ENCODE measurements at places on chromosomes 12 and 14.

- no peak for DNase-seq
Measured at GRCh38 chr14:75459099-75459741, 31.4 kb downstream of the JDP2 start.

GRCh38 chr12:27779920-27780611 is at the start of the genes KLHL42 and MANSC4:
KLHL42 (plus strand) TSS chr12:27780233; CDS start chr12:27780331, 98 bp downstream.
MANSC4 (minus strand) TSS chr12:27780236; CDS start chr12:27771276, 8,960 bp downstream.
- peak; percentile 82 for DNase-seq

DNA sequence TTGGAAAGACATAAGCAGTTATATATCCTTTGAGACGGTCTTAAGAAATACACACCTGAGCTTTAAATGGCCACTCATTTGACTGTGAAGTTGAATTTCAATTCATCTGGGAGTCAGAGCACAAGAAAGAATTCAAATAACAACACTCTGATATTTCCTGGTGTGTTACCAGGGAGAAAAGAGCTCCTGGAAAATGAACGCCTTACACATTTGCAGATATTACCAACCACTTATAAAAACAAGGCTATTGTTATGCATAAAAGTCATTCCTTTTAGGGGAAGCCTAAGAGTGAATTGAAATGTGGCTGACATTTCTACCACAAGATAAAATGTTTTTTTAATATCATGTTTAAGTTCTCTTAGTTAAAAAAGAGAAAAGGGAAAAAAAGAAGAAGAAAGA is 229.2 kb upstream of the PLEKHG7 start:
- no peak for DNase-seq

GRCh38 chr12:76190299-76190698 is 105.8 kb upstream of the NAP1L1 start:
- DNase-seq = no peak

GRCh38 chr12:87679251-87679650 is 349.9 kb downstream of the C12orf50 start:
- no peak for DNase-seq

- DNase-seq = no peak
Measured at GRCh38 chr12:68482660-68483059, 128.0 kb upstream of the RAP1B start.

DNA sequence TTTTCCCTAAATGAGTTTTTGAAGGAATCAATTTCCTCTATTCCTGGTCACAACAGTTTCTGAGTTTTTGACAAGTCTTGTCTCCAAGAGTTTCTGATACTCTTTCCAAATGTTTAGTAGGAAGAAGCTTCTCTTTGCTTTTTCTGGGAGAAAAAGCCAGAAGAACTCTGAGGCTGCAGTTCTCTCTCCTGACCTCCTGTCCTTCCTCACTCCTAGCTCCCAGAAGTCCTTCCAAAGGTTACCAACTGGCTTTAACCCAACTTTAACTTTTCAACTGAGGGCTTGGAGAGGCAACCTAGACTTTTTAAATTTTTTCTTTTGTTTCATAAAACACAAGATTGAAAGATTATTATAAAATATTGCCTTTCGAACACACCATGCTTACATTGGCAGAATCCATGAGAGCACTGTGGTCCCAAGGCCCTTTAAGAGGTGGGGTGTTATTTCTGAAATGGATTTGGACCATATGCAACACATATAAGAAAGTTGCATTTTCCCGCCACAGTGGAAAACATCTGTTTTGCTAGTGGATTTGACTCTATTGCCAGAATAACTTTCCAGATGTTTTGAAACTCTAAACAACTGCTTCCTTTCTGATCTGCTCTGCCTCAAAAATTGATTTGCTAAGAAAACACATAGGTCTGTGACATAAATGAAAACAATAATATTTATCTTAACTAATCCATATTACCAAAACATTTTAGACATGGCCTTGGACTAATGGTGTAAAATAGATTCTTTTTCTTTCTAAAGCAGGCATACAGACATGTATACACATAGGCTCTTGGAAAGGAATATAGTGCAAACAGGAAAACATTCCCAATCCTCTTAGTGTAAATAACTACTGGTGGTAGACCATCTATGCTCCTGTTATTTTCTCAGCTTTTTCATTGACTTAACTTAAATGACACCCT is 22.3 kb upstream of the EPS8 start:
- DNase-seq = no peak

- no peak for DNase-seq
Measured at GRCh38 chr14:35682802-35683201, 126.3 kb downstream of the RALGAPA1 start.

- no peak for DNase-seq
Measured at GRCh38 chr12:21558100-21558679, 32.1 kb downstream of the SPX start.

DNA sequence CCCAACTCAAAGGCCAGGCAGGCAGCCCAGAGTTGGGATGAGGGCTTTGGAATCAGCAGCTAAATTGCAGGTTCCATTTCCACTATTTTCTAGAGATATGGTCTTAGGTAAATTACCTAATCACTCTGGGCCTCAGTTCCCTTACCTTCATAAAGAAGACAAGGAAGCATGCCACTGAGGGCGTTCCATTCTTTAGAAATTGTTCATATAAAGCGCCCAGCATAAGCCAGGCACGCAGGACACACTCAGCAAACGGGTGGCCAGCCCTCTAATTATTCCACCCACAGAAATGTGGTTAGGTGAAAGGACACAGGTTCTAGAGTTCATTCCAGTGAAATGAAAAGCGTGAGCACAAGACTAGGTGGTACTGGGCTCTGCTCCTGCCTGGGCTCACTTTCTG is 87.9 kb upstream of the BCL11B start:
- DNase-seq = no peak

DNA sequence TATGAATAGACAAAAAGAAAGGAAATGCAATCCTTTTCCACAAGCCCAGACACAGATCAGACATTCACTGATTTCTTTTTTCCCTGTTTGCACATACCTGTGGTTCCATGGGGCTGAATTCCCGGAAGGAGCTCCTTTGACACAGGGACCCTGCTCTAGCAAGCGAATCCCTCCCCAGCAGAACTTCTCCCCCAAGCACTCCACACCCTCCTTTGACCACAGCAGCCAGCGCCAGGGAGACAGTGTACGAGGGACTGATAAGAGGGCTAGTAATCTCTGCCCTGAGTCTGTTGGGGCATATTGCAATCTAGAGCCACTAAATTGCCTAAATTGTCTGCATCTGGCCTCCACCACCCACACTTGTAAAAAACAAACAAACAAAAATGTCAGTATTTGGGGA is 83.4 kb upstream of the NTF3 start:
- no peak for DNase-seq

DNA sequence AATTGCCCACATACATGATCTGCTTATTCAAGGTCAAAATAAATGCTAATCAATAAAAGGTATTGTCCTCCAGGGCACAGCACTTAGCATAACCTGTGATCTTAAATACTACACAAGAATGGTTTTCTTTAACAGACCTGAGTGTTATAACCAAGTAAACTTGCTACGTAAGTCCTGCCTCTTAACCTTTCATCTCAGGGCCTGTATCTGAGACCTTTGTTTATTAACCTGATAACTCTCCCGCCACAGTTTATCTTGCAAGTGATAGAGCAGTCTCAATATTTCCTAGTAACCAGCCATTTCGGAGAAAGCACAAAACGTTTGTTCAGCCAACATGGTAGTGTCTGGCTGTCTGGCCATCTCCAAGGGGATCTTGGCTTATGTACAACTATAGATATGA is 88.4 kb downstream of the DUSP6 start:
- DNase-seq = no peak

- DNase-seq = peak; percentile 85
Measured at GRCh38 chr14:97458661-97459579, 661.7 kb downstream of the VRK1 start.

DNA sequence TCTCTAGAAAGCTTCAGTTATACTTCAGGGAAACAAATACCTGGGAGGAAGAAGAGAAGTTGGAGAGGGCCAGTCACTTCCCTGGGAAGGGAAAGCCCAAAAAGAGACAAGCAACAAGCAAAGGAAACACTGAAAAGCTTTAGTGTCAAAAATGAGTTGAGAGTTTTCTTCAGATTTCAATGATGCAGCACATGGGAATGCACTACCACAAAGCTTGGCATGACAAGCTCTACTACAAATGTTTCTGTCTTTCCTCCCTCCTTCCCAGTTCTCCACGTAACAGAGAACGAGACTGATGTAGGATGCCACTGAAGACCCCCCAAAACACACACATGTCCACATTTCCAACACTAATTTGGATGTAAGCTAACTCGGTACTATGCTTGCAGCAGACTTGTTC is 26.8 kb upstream of the ADAMTS20 start:
- DNase-seq = no peak

- no peak for DNase-seq
Measured at GRCh38 chr14:22640192-22640591, 4.0 kb downstream of the OR6J1 start.

- DNase-seq = no peak
Measured at GRCh38 chr12:32470936-32471470, 71.6 kb downstream of the FGD4 start.

GRCh38 chr14:47389535-47389934 is 285.9 kb downstream of the MDGA2 start:
- no peak for DNase-seq

DNA sequence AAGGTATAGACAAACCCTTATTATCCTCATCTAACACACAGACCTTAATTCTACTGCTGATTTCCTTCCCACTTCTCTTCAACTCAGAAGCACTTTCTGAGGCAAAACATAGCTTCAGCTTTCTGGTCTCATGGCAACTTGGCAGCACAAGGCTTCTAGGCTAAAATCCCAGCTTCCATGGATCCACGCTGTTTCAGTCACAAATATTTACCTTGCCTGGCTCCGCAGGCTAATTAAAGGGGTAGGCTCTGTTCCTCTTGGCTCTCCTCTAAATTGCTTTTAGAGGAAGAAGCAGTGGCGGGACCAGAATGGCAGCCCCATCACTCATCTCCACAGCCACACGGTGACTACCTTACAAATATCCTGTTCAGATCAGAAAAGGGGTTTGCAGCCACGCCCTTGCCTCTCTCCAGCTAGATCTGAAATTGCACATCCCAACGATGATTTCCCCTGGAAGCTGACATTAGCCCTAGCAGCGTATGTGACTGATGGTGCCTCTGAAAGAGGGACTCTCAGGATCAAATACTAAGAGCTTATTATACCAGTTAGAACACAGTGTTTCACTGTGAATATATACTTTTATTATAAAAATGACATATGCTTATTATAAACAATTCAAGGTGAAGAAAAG is 221.5 kb upstream of the NUDT4 start:
- no peak for DNase-seq

- DNase-seq = no peak
Measured at GRCh38 chr14:42548349-42548748, 941.7 kb downstream of the LRFN5 start.

DNA sequence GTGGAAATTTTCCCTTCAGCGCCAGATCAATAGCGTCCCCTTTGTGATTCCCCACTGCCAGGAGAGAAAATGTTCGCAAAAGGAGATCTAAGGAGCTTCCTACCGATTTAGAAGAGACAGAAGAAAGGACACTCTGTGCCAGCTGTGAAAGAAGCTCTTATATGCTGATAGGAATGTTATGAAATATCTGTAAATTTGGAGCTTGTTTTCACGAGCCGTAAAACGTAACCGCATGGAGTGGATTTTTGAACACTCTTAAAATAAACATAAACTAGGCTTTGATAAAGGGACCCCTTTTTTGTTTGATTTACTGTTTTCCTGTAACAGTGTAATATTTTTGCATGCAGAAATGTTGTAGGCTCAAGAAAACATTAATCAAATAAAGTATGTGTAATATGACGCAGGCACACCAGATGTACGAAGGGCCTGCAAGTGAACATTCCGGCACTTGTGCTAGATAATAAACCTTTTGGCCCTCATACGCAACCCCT is 346.8 kb downstream of the ETNK1 start:
- DNase-seq = no peak

Measured in activated CD8-positive, alpha-beta memory T cell treated with anti-CD3 and anti-CD28 coated beads, Interleukin-2, amount 50 U/mL, for 48 hours (primary cell).